ENCODE measurements at places on chromosomes 3 and 15.

DNA sequence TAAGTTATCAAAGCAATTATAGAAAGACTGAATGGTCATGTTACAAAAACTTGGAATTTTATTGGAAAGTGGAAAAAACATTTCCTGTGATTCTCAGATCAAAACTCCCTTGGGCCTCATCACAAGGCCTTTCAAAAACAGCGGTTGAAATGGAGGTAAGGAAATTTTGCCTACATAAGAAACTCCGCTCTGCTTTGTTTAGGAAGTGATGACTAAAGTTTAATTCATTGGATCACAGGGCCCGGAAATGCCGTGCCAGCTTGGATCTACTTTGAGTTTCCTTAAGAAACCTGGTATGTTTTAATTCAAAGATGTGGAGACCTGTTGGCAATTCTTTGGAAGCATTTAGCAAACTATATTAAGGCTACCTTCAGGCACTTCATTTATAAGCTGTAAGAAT, 143.9 kb upstream of the MME start:
- no peak for DNase-seq
- H3K27me3 ChIP-seq, result no peaks in the 10 kb centered on the region
- no peaks in the 10 kb centered on the region for H3K4me1 ChIP-seq
- no peak overlapping the region for H3K27ac ChIP-seq

GRCh38 chr3:150611666-150612065, 8.5 kb downstream of the SELENOT start:
- H3K36me3 ChIP-seq, result peaks cover 3% of the 10 kb centered on the region
- no peak overlapping the region for H3K27ac ChIP-seq
- no peak for DNase-seq

DNA sequence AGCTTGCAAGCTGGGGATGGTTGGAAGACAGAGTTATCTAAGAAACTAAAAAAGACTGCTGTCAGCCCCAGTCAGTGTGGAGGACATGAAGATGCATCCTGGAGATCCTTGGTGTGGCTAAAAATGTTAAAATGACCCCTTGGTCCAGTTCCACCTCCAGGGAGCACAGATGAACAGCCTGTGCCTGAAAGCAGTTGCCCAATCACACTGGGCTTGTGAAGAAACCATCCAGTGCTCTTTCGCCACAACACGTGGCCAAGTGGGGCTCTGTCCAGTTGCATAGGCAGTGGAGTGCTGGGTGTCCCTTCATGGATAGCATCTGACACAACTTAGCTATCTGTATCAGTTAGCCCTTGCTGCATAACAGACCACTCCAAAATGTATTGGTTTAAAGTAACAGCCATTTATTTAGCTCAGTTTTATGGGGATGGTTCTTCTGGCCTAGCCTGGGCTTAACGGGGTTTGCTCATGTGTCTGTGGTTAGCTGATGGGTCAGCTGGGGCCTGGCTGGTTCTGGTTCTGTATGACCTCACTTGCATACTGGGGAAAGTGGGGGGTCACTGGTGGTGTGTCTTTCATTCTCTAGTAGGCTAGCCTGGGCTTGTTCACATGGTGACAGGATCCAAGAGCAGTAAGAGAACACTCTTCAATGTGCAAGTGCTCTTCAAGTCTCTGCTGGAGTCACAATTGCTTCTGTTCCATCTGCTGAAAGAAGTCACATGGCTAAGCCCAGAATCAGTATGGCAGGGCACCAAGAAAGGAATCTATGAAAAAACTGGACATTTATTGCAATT, 226.2 kb downstream of the PDCD6IP start:
- no peaks in the 10 kb centered on the region for H3K36me3 ChIP-seq
- no peak for DNase-seq
- H3K4me1 ChIP-seq, result no peaks in the 10 kb centered on the region
- H3K27ac ChIP-seq, result no peak overlapping the region
- peaks cover 14% of the 10 kb centered on the region for H3K27me3 ChIP-seq

GRCh38 chr3:134869153-134869726, 74.2 kb downstream of the EPHB1 start:
- H3K36me3 ChIP-seq, result peaks cover 4% of the 10 kb centered on the region
- no peak for DNase-seq
- H3K4me1 ChIP-seq, result peaks cover 2% of the 10 kb centered on the region
- no peak overlapping the region for H3K4me3 ChIP-seq
- H3K27me3 ChIP-seq, result peaks cover 8% of the 10 kb centered on the region
- H3K27ac ChIP-seq, result no peak overlapping the region

Data from T-helper 17 cell (primary cell).